ENCODE measurements at places on chromosomes 16 and 17.

- DNase-seq: no peak
These were observed 12.6 kb upstream of the SRRM2 start for GRCh38 chr16:2739625-2740430.

DNA sequence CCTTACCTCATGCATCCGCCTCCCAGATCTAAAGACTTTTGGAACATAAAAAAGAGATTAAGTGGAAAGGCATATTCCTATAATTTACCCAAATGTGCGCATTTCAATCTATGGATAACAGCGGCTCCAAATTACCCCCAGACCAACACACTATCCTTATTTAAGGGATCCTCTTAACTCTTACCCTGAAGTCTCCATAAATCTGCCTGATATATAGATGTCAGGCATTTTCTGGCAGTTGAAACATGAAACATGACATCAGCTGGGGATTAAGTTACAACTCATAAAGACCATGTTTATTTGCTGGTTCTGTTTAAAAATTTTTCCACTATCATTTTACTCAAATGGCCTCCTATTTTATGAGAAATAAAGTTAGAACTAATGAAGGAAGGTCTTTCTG is 478.5 kb upstream of the SALL1 start:
- DNase-seq: no peak

GRCh38 chr17:68710035-68710780 is 109.0 kb upstream of the FAM20A start:
- no peak for DNase-seq

GRCh38 chr16:52561910-52562741 is 15.2 kb upstream of the TOX3 start:
- DNase-seq: no peak

DNA sequence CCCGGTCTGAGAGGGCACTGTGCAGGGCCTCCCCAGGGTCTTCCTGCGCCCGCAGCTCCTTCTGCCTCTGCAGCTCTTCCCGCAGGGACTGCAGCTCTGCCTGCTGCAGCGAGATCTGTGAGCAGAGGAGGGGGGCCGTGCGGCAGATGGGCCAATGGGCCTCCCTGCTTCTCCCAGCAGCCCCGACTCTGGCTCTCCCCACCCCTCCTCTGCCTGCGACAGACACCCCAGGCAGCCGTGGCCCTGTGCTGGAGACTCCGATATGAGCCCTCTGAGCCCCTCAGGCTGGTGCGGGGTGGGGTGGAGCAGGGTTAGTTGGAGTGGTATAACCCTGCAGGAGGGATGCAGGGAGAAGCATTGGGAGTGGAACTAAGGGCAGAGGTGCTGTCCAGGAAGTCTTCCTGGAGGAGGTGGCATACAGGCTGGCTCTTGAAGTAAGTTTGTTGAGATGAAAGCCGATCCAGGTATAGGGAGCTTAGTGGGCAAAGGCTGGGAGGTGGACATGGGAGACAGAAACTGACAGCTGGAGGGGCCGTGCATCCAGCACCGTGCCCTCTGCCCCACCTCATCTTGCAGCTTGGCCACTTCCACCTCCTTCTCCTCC is 5.0 kb downstream of the THOC6 start:
- DNase-seq: no peak

DNA sequence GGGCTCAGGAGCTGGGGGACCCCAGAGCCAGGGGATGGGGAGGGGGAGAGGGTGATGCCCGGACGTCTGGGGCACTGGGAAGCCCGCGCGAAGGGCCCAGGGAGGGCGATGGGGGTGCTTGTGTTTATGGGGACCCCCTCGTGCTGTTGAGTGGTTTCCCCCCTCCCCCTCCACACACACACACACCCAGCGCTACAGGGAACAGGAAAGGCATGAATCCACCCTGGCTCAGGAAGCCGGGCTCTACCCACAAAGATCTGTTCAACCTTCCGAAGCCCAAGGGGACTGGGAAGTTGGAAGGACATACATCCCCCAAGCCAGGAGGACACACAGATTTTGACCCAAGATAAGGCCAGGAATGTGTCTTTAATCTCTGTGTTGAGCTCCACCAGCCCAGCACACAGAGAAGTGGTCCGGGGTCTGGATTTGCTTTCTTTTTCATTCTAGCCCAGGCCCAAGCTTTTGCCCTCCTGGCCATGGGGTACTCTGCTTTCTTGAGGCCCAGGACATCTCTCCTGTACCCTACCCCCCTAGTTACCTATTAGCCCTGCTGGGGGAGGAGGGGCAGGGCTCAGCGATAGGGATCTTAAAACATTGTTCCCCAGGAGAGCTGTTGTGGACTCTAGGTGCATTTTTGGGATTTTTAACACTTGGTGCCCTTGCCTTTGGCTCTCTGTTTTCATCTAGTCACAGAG is 1.2 kb downstream of the UBALD2 start:
- DNase-seq: peak; percentile 38

DNA sequence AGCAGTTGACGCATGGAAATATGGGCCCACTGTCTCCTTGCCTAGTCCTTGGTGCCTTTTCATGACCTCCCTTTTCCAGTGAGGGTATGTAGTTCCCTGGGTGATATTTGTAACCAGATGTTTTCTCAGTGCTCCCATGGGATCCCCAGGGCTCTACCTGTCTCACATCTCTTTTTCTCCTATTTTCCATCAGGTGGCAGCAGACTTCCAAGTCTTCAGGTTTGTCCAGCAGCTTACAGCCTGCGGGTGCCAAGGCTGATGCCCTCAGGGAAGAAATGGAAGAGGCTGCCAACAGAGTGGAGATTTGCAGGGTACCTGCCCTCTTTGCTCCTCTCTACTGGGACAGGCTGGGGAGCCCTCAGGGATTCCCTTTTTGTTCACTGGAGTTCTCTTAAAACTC is 89.1 kb downstream of the ELAC2 start:
- DNase-seq: no peak

DNA sequence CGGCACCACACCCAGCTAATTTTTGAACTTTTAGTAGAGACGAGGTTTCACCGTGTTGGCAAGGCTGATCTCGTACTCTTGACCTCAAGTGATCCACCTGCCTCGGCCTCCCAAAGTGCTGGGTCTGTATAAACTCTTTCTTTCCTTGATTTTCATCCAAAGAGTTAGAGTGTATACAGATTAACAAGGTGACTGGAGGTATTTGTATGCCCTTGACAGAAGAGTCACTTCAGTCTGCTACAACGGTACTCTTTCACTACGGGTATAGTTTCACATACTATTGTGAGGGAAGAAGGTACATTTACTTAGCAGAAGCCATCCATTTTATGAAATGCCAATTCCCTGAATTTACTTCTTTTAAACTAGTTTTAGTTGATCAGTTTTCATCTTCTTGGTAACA is 32.5 kb downstream of the PPM1E start:
- no peak for DNase-seq

GRCh38 chr17:4594931-4595684 is 10.8 kb downstream of the SMTNL2 start:
- peak; percentile 65 for DNase-seq

- no peak for DNase-seq
These were observed 47.1 kb downstream of the AIPL1 start for GRCh38 chr17:6387858-6388257.

DNA sequence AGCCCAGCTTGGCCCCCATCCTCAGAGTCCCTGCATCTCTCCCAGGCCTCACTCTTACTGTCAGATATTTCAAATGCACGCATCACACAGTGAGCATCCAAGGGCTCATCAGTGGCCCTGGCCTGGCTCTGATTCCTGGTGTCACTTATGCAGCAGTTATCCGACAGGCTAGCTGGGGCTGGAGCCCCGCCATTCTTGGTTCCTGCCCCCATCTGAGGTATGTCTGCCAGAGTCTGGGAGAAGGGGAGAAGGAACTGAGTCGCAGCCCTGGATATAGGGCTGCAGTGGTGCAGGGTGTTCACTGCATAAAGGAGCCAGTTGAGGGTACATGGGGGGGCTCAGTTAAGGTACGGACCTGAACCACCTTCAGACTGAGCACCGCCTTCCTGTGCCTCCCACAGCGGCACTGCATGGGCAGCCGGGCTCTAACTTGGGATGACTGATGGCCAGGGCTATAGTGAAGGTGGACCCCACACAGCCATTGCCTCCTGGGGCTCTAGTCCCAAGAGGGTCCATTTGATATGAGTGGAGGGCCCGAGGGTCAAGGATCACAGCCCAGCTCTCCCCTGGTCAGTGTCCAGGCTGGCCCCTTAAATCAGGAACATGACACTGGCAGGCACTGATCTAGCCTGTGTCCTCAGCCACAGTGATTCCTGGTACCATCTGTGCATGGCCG is 1.8 kb upstream of the RASD1 start:
- no peak for DNase-seq

- no peak for DNase-seq
These were observed 11.5 kb downstream of the GAS7 start for GRCh38 chr17:10186771-10187410.

- no peak for DNase-seq
These were observed 23.3 kb upstream of the CCR7 start for GRCh38 chr17:40588552-40588951.

- DNase-seq: no peak
These were observed 58.2 kb downstream of the RMI2 start for GRCh38 chr16:11403534-11403795.

DNA sequence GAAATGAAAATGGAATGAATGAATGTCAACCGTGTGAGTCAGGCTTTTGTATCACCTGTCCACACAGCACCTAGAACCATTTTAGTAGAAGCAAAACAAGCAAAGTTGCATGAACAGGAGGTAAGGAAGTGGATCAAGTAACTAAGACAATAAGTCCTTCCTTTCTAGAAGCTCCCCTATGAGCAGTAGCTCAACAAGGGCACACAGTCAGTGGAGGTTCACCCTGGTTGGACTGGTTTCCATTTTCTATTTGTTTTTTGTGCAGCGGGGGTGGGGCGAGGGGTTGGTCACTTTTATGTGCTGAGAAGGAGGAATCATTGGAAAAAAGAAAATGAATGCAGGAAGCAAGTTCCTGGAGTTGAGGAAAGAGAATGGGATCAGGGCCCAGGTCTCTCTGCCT is 4.0 kb upstream of the HSBP1 start:
- DNase-seq: no peak

DNA sequence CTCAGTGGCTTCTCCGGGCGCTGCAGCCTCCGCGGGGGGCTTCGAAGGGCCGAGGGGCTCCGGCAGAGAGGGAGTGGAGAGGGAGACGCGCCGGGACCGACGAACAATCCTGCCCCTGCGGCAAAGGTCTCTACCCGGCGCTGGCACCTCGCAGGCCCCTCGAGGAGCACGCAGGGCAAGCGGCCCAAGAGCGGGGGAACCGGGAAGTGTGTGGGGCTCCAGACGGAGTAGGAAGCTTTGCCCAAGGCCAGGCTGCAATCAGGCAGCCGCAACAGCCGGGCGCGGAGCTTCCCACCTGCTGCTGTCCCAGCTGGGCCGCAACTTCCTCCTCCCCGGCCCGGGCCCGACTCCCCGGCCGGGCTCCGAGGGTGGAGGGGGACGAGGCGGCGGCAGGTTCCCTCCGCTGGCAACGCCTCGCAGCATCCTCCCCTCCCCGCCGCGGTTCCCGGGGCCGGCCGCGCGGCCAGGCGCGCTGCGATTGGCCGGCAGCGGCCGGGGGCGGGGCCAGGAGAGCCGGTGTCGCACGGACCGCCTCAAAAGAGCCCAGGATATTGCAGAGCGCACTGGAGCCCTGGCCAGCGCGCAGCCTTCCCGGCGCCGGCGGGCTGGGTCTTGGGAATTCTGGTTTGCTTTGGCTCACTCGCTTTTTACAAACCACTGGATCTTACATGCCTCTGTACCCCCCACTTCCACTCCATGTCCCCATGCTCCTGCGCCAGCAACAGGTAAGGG is at the start of gene KCNJ2:
Gene KCNJ2 (plus strand): TSS at position 556 of the 732 bp plus-strand sequence. CDS start 5,508 bp downstream, outside the sequence.
- peak; percentile 76 for DNase-seq

DNA sequence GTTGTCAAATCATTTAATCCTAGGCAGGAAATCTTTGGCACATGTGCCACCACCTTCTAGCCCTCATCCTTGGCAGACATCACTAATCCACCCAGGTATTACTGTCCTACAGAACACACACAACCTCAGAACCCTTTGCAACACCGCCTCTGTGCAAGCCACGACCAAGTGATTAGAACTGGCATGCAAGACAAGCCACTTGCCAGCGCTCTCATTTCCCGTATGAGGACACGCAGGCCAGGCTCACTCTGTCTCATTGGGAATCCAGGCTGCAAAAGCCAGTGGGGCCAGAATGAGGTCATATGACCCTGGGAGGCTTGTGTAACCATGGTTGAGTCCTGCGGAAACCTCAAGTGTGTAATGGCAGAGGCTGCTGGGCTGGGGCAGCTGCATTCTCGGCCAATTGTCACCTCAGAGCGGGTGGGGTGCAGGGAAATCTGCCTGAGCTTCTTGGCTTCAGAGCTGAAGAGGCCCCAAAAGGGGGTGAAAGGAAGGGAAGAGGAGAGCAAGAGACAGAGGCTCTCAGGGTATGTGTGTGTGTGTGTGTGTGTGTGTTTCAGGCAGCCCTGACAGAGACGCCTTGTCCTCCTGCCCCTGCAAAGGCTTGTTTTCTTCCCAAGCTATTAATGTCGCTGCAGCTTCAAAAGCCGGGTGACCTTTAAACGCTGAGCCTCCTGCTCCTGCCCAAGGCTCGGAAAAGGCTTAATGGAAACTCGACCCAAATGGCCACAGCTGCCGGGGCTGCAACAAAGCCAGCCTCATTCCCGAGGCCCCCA is 43.2 kb upstream of the MRPS23 start:
- no peak for DNase-seq

- DNase-seq: peak; percentile 91
These were observed 99.4 kb upstream of the CHMP6 start for GRCh38 chr17:80892019-80892855.

DNA sequence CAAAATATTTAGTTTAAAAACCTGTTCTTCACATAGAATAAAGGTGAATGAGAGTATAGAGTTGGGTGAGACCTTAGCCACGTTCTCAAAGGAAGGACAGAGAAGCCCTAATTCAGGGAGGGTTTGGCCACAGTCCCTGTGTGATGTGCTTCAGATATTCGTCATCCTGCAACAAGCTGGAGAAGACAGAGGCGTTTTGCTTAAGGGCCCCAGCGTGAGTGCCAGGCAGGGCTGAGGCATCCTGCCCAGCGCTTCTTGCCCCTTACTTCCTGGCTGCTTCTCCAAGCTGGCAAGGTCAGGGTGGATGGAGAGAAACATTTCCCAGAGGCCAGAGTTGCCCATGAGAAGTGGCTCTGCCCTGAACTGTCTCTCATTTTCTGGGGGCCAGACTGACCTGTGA is 46.9 kb downstream of the AXIN2 start:
- no peak for DNase-seq

- DNase-seq: no peak
These were observed 45.1 kb upstream of the LYRM9 start for GRCh38 chr17:27938241-27938640.

GRCh38 chr17:80017226-80018010 is 18.3 kb downstream of the TBC1D16 start:
- no peak for DNase-seq

DNA sequence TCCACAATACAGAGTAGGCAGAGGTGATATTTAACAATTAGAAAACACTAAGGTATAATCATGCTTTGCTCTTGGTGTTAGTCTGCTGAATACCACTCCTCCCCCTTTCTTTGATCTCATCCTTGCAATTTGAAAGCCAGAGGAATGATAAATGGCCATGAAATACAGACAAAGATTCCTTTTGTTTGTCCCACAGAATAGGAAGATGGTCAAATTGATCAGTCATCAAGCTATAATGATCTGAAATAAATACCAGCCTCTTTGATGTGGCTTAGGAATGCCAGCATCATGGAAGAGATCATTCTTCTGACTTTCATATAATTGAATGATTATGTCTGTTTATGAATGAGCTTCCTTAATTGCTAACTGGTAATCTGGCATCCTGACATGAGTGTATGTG is 1541.7 kb upstream of the CDH8 start:
- no peak for DNase-seq

- no peak for DNase-seq
These were observed 2.2 kb downstream of the ALDOC start for GRCh38 chr17:28574526-28574925.
